CD4-positive, alpha-beta T cell treated with Interferon alpha-2 for 1 hour (primary cell): ENCODE measurements at places on chromosomes 4 and X.

DNA sequence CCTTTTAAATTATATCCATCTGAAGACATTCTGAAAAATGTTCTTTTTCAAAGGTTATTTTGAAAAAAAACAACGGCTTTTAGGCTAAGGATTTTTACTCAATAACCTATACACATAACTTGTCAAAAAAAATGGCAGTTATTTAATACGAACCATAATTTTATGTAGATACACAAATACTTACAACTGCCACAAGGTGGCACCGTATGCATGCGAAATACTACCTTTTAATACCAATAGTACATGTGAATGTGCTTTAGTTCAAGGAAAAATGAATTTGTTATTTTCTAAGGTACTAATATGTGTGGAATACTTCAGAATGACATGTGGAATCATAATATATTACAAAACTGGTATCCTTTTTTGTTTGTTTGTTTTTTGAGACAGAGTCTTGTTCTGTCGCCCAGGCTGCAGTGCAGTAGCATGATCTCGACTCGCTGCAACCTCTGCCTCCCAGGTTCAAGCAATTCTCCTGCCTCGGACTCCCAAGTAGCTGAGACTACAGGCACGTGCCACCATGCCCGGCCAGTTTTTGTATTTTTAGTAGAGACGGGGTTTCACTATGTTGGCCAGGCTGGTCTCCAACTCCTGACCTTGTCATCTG lies 4.6 kb upstream of the MAD2L1 start:
- peak; percentile 36 for DNase-seq

DNA sequence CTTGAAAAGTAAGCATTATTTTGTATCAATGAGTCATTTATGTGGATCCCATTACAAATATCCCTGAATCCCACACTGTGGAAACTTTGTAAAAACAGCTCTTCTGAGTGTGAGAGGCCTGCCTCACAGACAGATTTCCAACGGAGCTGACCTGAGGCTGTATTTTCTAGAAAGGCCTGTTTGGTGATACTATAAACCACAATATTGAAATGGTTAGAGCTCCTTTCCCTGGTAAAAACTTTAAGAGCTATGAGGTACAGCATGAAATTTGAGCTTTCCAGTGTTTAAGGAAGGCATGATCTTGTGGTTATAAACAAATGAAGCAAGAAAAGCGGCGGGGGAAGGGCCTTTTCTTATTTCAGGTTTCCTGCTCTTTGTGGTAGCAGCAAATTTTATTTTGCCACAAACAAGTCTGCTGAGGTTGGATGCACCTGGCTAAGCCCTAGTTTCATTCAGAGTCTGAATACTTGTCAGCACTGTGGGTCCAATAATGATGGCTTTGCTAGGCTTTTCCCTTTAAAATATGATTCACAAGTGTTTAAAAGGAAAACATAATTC lies 86.8 kb upstream of the ETNPPL start:
- no peak for DNase-seq

DNA sequence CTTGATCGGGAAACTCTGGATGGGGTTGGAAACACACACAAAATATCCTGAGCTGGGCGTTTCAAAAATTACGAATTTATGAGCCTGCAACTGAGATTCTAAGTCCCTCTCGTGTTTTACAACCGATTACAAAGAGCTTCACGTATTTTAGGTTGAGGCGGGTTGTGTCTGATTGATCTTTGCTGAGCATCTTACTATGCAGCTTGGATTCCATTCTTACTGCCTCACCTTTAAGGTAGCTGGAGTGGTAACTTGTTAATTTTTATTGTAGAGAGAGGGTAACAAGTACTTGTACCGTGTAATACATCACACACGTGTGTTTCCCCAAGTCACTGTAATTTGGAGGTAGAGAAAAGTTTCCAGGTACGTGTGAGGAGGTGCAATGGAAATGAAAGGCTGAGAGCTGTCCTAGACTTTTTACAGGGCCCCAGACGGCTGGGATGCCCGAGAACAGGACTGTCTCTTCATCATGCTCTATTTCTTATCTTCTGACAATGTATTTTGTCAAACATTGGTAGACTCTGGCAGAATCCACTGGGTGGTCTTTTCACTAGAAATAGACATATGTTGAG lies 97.8 kb upstream of the TENM3 start:
- no peak for DNase-seq

DNA sequence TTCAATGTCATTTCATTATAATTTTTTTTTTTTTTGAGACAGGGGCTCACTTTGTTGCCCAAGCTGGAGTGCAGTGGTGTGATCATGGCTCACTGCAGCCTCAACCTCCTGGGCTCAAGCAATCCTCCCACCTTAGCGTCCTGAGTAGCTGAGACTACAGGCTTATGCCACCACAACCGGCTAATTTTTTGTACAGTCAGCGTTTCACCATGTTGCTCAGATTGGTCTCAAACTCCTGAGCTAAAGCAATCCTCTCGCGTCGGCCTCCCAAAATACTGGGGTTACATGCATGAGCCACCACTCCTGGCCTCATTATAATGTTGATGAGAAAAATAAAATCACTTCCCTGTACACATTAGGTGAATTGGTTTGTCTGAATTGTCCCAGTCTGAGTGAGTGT lies 16.9 kb downstream of the TAF7L start:
- no peak for DNase-seq

- no peak for DNase-seq
Measured at GRCh38 chr4:163662768-163663167, 168.3 kb downstream of the TMA16 start.

DNA sequence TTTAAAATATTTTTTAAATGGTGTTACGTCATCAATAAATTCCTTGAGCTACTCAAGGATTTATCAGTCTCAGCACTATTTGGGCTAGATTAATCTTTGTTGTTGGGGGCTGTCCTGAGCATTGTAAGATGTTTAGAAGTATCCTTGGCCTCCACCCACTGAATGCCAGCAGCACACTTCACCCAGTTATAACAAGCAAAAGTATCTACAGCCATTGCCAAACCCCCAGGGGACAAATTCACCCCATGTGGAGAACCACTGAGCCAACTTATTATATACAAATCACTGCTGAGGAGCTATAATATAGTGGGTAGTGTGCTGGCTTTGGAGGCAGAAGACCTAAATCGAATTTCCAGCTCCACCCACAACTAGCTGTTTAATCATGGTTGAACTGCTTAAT lies 58.3 kb downstream of the ATP10D start:
- no peak for DNase-seq

DNA sequence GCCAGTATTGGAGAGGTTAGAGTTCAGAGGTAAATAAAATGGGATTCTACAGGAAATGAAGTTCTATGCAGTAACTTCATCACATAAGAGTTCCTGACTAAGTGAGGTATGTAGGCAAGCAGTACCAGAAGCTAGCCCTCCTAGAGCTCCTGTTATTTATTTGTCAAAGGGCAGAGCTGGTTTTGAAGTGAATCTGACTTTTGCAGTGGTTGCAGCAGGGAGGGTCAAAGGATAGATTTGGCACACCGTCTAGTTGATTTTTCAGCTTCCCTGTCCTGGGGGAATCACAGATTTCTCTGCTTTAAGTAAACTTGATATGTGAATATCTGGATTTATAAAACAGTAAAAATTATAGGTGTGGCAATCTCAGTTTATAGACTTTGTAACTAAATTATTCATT lies 130.7 kb downstream of the IL1RAPL2 start:
- no peak for DNase-seq

DNA sequence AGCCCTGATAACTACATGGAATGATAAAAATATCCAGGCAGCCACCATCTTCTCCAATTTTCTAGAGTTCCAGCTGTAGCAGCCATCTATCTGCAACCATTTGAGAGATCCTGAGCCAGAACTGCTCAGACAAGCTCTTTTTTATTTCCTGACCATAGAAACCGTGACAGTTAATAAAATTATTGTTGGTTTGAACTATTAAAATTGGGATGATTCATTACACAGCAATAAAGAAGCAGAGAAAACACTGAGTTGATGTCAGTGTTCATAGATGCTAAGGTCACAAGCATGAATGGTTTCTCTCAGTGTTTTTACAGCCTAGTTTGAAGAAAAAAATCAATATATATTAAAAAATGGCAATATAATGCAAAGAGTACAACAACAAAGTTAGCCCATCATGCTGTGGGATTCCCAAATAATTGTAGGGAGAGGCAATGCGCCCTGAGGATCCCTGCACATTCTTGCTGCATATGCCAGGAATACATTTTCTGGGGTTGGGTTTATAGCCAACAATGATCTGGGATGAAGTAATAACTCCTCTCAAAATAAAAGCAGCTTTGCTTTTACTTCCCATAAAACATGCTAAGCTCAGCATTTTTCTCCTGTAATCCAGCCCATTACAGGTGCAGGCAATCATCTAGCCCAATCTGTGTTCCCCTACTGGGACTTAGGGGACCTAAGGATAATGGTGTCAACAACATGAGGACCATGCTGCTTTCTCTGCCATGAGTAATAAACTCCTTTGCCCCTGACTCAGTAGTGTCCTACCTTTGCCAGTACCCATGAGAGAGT lies 84.0 kb downstream of the PABPC4L start:
- DNase-seq, result no peak

GRCh38 chrX:68758671-68759070 lies 70.2 kb upstream of the EFNB1 start:
- no peak for DNase-seq

- no peak for DNase-seq
Measured at GRCh38 chr4:173167758-173168395, 734 bp upstream of the GALNT7 start.

GRCh38 chrX:9983846-9984245 lies 16.7 kb downstream of the CLDN34 start:
- no peak for DNase-seq

- DNase-seq, result no peak
Measured at GRCh38 chr4:16573206-16573605, 325.2 kb downstream of the LDB2 start.

- no peak for DNase-seq
Measured at GRCh38 chr4:138953961-138954371, 61.6 kb upstream of the NOCT start.

GRCh38 chrX:27336466-27337091 lies 126.6 kb downstream of the PPP4R3C start:
- DNase-seq, result peak; percentile 4

GRCh38 chr4:36601864-36602495 lies 320.6 kb downstream of the DTHD1 start:
- DNase-seq, result no peak

GRCh38 chr4:124973716-124974115 lies 261.2 kb upstream of the ANKRD50 start:
- no peak for DNase-seq

- no peak for DNase-seq
Measured at GRCh38 chr4:7773401-7774180, 166.1 kb downstream of the AFAP1 start.

GRCh38 chr4:133584714-133585113 lies 435.6 kb downstream of the PCDH10 start:
- no peak for DNase-seq

DNA sequence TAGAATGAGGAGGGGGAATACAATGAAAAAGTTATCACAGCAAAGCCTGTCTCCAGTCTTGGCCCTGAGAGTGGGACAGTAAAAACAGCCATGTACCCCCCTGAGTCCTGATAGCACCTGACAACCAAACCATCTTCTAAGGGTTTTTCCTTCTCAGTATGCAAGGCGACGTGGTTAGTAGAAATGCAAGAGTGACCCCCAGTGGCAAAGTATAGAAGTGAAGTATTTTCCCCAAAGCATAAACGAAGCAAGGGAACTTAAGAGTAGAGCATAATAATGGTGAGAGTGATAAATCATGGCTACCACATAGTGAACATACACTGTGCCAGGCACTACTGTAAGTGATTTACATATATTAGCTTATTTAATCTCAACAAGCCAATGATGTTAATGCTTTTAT lies 52.8 kb downstream of the FAM47C start:
- DNase-seq, result no peak

DNA sequence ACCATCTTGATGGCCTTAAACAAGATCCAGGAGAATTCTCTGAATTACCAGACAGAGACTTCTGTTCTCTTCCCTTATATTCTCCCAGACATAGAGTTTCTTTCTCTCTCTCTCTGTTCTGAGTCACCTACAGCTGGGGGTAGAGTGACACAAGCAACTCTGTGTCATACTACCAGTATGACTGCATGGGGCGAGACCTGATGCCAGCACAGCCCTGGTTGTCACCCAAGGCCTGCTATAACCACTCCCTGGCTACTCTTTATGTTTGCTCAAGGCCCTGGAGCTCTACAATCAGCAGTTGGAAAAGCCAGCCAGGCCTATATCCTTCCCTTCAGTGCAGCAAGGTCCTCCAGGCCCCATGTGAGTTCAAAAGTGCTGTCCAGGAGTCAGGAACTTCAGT lies 114.2 kb upstream of the TENT5D start:
- no peak for DNase-seq

DNA sequence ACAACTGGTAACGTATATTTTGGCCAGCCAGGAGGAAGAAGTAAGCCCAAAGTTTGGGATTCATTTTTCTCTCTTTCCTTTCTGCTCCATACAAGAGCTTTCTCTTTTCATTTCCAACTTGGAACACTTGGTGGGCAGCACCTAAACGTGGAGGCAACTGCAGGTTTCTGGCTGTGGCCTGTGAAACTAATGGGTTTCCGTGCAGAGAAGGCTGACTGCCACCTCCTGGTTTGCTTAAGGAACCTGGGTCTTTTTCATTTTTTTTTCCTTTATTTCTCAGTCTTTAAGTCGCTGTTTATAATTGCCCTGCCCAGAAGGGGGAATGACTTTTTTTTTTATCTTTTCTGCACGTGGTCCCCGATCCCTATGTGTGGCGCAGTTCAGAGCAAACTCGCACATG lies 15.4 kb downstream of the ZNF718 start:
- DNase-seq, result no peak

- no peak for DNase-seq
Measured at GRCh38 chr4:100841911-100842310, 324.1 kb upstream of the EMCN start.

DNA sequence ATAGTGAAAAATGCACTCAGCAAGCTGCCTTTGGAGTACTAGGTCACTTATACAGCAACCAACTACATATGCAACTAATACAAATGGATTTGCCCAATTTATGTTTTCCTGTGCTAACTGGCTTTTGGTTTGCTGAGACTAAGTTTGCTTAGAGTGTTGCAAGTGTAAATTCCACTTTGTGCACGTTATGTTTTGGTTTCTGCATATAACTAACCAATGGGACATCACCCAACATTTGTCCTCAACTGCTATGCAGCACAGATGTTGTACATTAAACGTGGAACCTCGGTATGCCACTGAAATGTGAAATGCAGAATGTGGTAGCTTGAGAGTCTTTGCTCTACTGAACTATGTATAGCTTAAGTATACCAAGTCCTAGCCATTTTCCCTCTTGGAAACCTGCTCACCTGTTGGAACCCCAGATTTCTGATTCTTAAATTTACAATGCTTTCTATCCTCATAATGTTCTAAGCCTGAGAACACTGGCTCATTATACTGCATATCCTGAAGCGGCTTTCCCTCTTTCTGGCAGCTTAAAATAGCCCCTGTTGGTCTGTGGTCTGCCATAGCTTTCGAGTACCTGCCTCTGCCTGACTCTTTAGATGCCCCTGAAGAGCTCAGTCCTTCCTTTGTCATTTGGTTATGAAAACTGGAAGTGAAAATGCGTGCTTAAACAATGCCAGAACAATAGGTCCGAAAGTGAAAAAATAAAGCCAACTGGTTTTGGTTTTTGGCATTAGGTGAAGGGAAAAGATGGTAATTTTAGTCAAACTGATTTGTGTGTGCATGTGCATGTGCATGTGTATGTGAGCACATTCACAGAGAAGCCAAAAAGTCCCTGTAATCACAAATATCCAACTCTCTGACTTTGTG lies 158.0 kb downstream of the SH2D1A start:
- DNase-seq, result no peak

- DNase-seq, result no peak
Measured at GRCh38 chr4:7880683-7881082, 59.0 kb downstream of the AFAP1 start.
